ENCODE measurements at places on chromosomes 13 and 19.

GRCh38 chr19:5321851-5322681 is 18.5 kb downstream of the PTPRS start:
- DNase-seq: no peak

DNA sequence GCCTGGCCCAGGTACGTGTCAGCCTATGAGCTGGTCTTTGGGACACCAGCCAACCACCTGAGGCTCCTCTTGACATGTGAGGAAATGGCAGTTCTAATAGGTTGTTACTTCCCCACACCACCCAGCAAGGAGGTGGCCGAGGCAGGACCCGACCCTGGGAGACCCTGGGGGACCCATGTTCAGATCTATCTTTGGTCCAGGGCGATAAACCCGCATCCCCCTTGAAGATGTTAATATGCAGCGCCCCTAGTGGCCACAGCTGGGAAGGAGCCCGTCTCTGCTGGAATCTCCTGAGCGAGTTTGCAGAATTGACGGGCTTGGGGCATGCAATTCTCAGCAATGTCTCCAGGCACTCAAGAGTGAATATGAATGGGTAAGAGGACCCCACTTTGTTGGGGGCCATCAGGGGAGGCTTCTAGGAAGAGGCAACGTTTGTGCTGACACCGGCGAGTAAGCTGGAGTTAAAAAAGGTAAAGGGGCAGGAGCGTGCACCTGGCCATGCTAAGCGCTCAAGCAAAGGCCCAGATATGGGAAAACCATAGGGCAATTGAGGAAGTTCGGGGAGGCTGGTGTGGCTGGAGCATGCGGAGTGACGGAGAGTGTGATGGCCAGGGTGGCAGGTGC is 1.5 kb upstream of the MYO1F start:
- DNase-seq: peak; percentile 47

DNA sequence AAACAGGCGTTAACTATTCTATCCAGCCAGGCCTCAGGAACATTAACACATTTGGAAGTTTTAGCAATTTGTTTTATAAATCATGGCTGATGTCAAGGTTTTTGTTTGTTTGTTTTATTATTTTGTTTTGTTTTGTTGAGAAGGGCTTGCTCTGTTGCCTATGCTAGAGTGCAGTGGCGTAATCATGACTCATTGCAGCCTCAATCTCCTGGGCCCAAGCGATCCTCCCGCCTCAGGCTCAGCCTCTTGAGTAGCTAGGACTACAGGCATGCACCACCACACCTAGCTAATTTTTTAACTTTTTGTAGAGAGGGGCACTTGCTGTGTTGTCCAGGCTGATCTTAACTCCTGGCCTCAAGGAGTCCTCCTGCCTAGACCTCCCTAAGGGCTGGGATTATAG is 28.3 kb downstream of the NUP58 start:
- no peak for DNase-seq

DNA sequence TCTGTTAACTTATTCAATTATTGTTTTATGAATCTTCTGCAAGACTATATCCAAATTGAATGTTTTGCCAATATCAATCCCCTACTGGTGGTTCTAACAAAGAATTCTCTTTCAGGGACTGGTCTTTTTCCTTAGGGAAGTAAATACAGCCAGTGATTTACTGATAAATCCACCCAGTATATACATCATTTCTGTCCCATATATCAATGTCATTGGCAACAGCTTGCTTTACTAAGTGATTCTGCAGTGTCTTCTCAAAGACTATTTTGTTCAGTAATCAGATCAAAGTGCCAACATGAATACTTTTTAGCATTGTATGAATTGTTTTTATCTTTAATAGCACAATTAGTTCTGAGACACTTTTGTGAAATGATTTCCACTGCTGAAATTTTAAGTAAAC is 114.0 kb upstream of the OBI1 start:
- DNase-seq: no peak

GRCh38 chr19:51751655-51752054 is at the start of gene FPR1:
FPR1 (minus strand) TSS chr19:51751878; CDS start chr19:51746994, 4,884 bp downstream.
- DNase-seq: no peak

DNA sequence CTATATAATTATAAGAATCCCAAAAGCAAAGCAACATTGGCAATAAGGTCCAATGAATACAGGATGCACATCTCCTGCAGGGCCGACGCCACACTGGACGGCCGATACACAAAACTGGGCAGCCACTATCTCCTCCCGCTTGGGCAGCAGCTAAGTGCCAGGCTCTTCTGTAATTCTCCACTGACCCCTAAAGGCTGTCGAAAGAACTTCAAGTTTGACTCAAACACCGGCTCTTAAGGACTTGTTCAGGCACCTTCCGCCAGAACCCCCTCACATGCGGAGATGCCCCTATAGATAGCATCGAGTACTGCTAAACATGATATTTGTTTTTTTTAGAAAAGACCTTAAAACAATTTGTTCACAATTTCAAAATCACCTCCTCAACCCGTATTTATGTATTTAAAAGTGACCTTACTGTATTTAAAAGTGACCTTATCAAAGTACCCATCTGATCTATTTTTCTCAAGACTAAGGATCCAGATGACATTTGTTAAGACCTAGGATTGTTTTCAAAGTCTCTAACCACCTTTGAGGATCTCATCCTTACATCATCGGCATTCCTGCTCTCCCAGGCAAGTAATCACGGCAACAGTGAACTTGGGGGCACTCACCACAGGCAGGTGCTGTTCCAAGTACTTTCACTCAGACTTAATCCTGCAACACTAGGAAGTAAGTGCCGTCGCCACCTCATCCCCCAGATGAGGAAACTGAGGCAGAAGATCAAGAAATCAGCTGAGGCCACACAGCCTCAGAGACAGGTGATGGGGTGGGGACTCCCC is 77.8 kb downstream of the TUBGCP3 start:
- DNase-seq: no peak

GRCh38 chr19:33998302-33998701 is 174.0 kb upstream of the LSM14A start:
- DNase-seq: no peak

DNA sequence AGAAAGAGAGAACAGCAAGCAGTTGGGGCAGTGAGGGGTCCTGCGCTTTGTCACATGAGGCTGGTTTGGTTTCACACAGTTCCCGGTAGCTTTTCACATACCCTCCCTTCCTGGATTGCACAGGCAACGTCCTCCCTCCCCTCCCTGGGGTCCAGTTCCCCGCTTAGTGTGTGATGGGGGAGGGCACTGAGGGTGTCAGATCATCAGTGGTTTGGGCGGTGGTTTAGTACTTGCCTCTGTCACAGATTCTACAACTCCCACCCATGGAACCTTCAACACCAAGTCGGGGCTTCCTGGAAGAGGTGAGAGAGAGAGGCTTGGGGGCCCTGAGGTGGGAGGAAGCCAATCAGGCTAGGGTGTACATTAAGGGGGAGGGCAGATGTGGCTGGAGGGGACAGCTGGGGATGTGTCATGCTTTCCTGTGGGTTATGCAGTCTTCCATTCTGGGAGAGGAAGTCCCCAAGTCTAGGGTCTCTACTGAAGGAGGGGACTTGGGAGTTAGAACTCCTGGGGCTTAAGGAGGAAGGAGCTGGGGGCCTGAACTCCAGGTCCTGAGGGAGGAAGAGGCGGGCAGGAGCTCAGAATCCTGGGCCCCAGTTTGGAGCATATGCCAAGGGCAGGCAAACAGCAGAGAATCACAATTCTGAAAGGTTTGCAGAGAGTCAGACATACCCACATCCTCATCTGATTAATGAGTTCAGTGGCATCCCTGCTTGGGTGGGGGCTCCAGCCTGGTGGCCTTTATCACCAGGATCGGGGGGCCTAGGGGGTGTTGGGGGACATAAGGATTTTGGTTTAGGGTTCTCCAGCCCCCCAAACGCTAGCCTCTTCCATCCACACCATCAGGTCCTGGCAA is at the start of gene NKG7:
TSS of gene NKG7 (minus strand) at position 6 of the 856 bp plus-strand sequence. CDS start 119 bp downstream, outside the sequence.
- no peak for DNase-seq

- DNase-seq: no peak
Observed at GRCh38 chr19:17946965-17947784, 14.4 kb downstream of the CCDC124 start.

DNA sequence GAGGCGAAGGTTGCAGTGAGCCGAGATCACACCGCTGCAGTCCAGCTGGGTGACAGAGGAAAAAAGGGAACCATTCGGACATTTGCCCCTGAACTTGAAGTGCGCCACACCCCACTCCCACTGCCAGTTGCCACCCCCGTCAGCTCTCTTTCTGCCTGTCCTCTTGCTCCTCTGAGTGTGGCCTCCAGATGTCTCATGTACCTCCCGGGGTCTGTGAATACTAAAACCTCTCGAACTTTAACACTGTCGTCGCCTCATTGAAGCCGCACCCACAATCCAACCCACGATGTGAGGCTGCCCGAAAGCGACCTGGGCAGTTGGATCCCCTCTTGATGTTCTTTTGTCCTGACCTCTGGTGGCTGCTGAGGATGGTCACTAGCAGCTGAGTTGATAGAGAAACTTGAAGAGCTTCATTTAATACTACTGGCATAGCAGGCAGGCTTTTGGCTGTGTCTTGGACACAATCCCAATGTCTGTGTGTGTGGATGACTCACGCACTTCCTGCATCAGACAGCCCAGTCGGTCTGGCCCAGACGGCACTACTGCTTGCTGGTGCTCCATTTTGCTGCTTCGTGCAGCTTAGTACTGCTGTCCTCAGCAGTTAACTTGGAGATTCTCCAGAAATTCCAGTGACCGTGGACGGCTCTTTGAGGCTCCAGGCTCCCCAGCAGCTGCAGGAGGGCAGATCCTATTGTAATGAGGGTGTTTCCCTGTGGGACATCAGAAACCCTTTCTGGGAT is 4.2 kb downstream of the FPR3 start:
- DNase-seq: peak; percentile 62

GRCh38 chr13:93502987-93503615 is 276.5 kb downstream of the GPC6 start:
- no peak for DNase-seq

GRCh38 chr13:98792785-98793495 is 40.5 kb upstream of the SLC15A1 start:
- DNase-seq: no peak

- no peak for DNase-seq
Observed at GRCh38 chr19:16375157-16375935, 50.7 kb downstream of the KLF2 start.

DNA sequence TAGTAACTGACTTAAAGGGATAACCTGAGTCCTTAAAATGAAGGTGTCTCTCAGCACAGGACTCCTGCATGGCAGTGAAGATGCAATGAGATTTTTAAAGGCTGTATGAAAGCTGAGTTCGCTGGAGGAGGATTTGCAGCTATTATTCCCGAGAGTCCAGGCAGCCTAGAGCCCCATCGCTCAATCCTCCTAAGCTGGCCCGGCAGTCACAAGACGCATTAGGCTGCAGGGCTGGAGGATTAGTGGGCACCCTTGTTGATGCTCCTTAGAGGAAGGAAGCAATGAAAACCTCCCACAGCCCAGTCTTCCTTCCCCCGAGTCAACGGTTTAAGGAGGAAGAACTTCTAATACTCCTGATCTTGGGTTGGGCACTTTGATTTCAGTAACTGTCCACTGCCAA is 239.5 kb downstream of the EFNB2 start:
- DNase-seq: no peak

DNA sequence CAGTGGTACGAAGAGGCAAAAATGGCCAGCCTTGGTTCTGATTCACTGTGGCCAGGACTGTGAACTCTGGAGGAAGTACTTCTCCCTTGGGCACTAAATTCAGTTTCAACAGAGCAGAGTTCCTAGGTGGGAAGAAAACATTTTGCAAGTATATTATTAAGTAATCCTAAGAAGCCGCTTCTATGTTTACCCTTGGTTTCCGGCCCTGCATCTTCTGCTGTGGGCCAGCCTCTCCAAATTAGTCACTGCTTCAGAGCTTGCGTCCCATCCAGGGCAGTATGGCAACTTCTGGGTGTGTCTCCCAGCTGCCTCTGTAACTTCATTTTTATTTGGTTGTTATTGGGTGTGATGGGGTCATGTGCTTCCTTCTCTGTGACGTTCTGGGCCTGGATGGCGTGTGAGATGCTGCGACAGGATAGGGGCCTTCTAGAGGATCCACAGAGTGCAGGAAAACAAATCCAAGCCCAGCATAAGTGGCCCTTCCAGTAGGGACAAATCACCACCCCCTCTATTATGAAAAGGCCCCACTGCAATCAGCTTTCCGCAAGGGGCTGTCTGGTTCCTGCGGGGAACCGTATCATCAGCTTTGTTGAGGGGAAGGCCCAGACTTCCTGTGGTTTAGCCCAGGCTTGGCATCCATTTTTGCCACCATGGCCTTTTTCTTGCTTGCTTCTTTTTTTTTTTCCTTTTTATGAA is 55.1 kb upstream of the C1QTNF9 start:
- no peak for DNase-seq

- no peak for DNase-seq
Observed at GRCh38 chr13:45055902-45056648, 64.2 kb upstream of the GTF2F2 start.

- no peak for DNase-seq
Observed at GRCh38 chr19:55390461-55390880, 4.7 kb downstream of the RPL28 start.

GRCh38 chr13:56412856-56413255 is 727.9 kb upstream of the PRR20A start:
- no peak for DNase-seq

DNA sequence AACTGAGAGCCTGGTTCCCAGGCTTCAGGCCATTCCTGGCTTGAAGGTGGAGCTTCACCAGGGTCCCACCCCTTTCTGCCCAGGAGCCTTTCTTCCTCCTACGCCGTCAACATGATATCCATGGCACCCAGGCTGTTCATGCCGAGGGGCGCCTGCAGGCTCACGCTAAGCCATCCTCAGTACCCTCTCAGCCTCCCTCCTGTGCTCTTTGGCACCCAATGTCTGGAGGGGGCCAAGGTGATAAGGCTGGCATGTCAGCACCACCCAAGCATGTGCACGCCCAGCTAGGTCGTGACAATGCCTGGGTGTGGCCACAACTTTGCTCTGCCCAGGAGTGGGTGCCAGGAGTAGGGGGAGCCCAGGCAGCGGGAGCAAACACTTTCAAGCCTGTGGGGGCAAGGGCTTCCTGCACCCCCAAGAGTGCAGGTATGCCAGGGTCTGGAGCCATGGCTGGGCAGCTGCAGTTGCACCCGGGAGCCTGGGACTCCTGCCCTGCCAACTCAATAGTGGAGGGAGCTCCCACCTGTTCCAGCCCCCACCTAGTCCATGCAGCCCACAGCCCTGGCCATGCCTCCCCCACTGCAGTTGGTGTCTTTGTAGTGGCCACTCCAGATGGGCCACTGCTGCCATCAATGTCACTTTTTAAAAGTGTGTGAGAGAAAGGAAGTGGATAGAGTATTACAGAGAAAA is 219.9 kb downstream of the MAB21L1 start:
- DNase-seq: no peak

- no peak for DNase-seq
Observed at GRCh38 chr13:27257233-27257568, 5.8 kb downstream of the RPL21 start.

DNA sequence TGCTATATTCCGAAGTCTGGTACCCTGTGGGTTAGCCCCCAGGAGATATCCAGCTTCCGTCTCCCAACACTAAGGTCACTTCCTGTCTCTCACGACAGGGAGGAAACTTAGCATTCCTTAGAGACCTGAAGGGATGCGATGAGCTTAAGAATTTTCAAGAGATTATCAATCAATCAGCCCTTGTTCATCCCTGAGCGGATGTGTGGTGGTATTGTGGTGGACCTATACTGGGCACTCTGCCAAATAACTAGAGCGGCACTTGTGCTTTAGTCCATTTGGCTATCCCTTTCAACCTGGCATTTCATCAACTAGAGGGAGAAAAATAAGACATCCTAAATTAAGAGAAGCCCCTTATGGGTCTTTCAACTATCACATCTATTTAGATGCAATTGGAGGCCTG is 30.9 kb upstream of the ZNF562 start:
- DNase-seq: no peak

Measured in gastrocnemius medialis (tissue), 4 donors.